HCEC 1CT (cell line): ENCODE measurements at places on chromosomes 3 and 15.

DNA sequence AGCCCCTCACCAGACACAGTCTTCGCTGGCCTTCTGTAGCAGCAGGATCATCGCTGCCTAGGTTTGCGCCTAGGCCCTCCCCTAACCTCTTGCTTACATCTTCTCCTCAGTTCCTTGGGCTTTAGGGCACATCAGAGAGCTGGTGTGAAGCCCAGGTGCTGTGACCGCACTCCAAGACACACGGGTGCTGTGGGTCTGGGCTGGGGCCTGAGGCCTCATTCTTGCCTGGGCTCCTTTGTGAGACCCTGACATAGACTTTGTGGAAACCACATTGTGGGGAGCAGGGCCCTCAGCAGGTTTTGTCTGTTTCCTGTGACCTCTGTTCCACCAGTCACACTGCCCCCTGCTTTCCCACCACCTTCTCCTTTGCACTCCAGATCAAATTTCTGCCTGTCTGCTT lies 8.0 kb downstream of the AMIGO3 start:
- DNase-seq = no peak

GRCh38 chr15:65208647-65209046 lies 2.6 kb downstream of the CILP start:
- no peak for DNase-seq

DNA sequence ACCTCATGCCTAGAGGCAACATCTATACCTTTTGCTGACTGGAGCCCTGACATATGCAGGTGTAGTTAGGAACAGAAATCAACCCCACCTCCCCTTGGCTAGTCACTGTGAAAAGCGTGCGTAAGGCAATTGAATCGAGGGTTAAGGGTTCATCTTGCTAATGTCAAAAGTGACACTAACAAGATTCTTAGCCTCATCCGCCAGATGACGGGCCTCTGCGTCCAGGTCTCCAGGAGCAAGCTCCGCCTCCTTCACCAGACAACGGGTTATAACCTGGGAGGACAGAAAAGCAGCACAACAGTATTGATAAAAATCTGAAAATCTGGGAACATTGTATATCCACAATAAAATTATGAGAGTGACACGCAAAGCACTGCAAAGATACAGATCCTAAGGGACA lies 4.7 kb downstream of the SELENOS start:
- DNase-seq = no peak

- no peak for DNase-seq
These were observed 78.0 kb upstream of the KCNH8 start for GRCh38 chr3:19070325-19070724.

GRCh38 chr3:50616770-50617095 lies 218 bp upstream of the MAPKAPK3 start:
- DNase-seq = peak; percentile 87

DNA sequence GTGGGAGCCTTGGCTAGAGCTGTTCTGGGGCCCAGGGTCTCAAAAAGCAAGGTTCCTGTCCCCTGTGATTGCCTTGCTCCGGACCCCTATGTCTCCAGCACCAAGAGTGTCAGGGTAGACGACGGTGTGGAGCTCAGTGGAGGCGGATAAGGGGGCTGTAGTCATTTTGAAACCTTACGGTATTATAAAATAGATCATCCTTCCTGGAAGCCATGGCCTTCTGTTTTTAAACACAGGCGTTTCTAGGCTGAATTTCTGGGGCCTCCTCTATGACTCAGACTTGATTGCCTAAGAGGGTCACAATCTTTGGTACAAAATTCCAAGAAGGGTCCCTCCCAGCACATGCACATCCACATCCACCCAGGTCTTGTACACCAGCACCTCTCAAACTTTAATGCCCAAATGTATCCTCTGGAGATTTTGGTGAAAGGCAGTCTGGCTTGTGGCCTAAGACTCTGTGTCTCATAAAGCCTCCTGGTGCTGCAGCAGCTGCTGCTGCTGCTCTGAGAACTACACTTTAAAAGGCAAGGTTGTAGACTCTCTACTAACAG lies 70.5 kb upstream of the XCR1 start:
- DNase-seq = peak; percentile 85

DNA sequence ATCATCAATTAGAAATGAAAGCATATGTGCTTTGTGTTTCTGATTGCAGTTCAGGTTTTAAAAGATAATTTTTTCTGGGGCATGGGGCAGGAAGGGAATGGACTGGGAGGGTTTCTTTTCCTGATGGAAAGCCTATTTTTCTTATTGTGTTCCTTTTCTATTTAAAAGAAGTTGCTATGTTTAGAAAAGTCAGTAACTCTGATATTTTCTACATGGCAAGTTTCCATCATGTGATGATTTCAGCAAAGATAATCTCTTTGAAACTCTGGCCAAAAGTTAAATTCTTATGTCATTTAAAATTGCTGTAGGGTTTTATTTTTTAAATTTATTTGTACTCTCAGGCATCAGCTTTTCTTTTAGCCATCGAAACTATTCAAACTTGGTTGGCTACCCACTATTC lies 601.2 kb downstream of the FOXP1 start:
- peak; percentile 37 for DNase-seq

- DNase-seq = no peak
These were observed 5.5 kb downstream of the RASGRP1 start for GRCh38 chr15:38559131-38559530.

DNA sequence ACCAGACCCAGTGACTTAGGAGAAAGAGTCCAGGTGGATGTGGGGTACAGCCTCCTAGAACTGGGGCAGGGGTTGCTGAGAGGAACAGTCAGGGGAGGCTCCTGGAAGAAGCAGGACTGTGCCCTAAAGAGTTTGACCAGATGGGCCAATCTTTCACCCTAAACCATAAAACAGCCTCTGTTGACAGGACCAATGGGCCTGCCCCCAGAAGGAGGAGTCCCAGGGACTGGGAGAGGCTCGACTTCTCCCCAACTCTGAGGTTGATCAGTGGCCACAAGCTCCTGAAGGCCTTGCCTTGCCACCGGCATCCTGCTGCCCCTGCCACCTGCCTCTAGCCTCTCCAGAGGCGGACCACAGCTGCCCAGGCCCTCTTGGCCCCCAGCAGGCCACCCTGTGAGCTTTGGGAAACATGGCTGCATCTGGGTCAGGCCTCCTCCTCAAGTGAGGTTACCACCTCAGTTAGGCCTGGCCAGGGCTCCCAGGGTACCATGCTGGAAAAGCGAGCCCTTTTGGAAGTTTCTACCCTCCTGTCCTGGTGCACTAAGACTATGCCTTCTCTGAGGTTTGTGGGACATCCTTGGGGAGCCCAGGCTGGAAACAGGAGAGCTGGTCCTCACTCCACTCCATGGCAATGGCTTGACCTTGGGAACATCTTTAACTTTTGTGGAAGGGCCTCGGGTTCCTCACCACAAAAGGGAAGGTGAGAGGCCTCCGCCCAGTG lies 2.8 kb downstream of the VIPR1 start:
- no peak for DNase-seq

DNA sequence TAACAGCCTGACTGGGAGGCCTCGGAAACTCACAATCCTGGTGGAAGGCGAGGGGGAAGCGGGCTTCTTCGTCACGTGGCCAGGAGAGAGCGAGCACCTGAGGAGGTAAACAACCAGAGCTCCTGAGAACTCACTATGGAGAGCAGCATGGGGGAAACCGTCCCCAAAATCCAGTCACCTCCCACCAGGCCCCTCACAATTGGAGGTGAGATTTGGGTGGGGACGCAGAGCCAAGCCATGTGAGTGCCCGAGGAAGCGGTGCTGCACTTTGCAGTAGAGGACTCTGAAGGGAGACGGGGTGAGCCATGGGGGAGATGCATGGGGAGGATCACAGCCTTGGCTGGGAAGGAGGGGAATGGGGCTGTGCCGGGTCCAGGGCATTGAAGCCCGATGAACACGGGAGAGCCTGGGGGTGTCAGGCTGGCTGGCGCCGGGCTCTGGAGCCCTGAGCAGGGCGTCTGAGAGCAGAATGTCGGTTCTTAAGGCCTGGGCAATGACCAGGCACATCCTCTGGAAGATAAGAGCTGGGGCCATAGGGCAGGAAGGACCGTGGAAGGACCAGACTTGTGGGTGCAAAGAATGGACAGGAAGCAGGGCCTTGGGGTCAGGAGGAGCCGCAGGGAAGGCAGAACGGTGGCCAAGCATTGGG lies 117.7 kb downstream of the GABRG3 start:
- no peak for DNase-seq

DNA sequence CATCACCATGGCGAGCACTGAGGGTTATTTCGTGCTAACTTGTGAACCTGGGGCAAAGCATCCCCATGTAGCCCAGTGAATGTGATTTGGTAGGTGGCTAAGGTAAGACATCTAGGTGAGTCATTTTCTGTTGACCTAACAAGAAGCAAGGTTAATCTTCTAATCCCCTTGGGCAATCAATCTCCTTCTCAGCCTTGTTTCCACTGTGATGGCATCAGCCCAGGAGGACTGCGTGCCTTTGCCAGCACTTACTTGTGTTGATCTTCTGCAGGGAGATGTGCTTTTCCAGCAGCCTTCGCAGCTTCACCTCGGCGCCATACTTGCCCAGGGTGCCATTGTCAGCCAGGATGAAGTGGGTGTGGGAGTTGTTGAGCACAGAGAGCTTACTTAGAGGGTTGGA lies 35.7 kb downstream of the TRPM1 start:
- no peak for DNase-seq
